ENCODE measurements at places on chromosomes 4 and X. TPM values are rescaled to one million over a fixed set of nuclear protein-coding genes. Genes with fewer than 3 reads are reported as not detected.

DNA sequence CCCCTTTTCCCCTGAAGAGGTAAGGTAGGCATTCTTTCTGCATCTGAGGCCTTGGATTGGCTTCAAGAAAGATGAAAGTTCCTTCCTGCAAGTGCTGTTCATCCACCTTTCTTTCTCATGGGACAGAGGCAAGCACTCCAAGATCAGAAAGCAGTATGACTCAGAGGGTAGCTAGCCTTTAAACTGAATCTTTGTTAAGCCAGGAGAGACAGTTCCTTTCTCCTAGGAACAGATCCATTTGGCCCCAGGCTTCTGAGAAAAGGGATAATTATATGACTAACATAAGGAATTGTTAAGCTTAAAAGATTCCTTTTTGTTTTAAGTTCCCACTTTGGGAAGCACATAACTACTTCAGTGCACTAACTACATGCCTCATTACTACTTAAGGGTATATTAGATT is 192.0 kb downstream of the PPP3CA start:
- peak; percentile 60 for DNase-seq

- DNase-seq, result no peak
Observed at GRCh38 chr4:25913056-25913850, 767 bp upstream of the SMIM20 start.

DNA sequence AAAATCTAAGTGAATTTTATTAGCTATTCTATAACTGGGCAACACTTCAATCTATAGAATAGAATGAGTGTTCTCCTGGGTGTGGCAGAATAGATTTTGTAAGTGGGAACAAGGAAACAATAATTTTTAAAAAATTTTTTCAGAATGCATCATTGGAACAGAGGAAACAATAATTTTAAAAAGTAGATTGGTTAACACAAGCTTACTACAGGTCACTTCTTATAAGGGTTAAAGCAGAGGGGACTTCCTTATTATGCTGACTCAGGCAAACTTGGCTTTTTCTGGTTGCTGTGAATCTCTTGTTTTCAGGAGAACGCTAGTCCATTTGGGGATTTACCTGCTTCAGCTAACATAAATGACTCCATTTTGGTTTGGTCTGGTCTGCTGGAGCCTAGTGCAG is 52.5 kb downstream of the HOPX start:
- DNase-seq, result no peak

PABPC5 gene
- polyA plus RNA-seq, result 0.99 TPM

TENM3 gene
- 9.2 TPM for polyA plus RNA-seq

PRDM5 gene
- 7.3 TPM for polyA plus RNA-seq

All from BJ (cell line).